SK-N-SH (cell line): ENCODE measurements at places on chromosomes 12 and 14.

DNA sequence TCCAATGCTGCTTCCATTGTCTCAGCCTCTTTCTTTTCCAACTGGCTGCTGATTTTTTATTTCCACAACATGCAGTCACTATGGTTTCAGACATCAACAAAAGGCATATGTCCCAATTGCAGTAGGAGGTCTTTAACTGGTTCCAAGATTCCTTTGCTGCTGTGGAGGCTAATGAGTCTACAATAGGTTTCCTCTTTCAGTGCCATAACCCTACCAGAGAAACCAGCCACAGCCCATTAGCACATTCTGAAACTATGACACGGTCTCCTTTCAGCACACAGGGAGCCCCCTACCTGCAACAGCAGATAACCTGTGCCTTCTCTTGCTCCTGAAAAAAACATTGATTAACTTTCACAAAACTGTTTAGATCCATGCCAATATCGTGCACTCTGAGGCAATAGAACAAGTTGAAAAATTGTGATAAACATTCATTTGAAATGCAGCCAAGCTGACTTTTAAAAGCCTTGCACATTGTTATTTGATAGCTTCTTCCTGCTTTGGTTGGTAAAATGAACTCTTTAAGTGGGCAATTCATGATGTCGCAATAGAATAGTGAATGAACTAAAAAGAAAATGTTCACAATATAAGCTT is 32.4 kb downstream of the PLEKHG7 start:
- no peak for DNase-seq

- no peak for DNase-seq
These were observed 80.7 kb downstream of the TTC9 start for GRCh38 chr14:70722418-70722817.

DNA sequence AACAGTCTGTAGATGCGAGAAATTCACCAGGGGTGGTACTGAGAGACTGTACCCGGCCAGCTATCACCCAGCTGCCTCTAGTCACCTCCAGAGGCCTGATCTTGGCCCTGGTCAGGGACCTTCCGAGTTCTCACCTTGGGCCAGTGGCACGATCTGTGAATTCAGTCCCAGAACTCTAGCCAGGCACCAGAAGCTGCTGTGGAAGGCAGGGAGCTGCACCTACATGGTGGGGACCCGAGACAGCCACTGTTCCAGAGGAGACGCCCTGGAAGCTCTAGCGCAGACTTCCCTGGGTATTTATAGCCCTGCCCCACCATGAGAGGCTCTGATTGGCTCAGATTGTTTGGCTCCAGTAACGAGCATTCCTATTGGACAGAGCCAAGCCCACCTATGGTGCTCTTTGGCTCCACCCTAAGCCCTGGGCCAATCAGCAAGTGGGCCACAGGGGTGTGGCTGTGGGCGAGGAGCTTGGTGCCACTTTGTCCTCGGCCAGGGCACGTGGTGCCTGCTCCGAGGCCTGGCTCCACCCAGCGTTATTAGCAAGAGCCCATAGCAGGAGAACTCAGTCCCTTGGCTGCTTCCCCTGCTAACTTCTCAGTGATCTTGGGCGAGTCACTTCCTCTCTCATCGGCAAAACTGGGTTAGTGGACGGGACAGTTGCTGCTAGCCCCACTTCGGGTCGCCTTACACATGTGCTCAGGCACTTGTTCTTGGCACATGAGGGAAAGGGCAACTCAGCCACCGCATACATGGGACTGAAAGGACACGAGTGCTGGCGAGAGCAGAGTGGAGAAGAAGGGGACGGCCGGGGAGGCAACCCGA is 89.0 kb upstream of the BCL11B start:
- peak; percentile 46 for DNase-seq

DNA sequence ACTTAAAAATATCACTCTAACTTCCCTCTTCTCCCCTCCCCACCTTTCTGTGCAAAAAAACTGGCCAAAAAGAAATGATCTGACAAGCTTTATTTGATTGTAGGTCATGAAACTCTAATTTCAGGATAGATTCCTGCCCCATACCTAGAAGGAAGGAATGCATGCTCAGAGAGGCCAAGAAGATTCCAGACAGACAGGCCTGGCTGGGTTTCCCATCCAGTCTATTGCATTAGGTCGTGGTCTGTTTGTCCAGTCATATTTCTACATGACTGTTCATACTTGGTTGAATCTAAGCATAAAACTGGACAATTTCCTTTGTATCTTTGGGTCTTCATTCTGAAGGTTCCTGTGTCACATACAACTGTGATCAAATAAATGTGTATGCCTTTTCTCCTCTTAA is 20.0 kb upstream of the SLC15A5 start:
- DNase-seq = no peak

GRCh38 chr12:67916266-67916970 is 72.8 kb upstream of the IFNG-AS1 start:
- no peak for DNase-seq

- no peak for DNase-seq
These were observed 56.3 kb downstream of the CCDC88C start for GRCh38 chr14:91361233-91361811.

- DNase-seq = no peak
These were observed 2.3 kb upstream of the OTX2 start for GRCh38 chr14:56812364-56813141.

- DNase-seq = no peak
These were observed 159.1 kb upstream of the RTL1 start for GRCh38 chr14:101062601-101063000.

DNA sequence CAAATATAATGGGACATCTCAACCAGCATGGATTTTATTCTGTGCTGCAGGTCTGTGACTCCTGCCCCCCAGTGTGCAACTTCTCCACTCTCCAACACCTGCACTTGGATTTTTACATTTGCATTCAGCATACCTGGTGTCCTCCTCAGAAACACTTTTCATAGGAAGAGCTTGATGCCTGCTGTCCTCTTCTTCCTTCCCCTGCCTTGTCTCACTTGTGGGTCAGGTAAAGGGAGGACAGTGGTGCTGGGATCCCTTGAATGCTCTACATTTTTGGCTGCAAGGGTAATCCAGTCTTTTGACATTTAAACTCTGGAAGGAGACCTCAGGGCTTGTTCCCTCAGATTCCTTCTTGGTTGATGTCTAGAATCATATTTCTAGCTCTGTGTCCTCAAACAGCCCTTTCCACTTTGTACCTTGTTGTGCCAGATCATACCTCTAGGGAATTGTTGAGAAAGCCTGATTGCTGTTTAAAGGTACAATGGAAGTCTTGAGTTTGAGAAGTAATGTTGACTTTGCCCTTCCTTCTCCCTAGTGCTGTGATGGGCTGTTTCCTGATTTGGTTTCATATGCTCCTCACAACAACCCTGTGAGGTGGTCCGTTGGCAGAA is 12.6 kb downstream of the UBE3B start:
- DNase-seq = no peak

DNA sequence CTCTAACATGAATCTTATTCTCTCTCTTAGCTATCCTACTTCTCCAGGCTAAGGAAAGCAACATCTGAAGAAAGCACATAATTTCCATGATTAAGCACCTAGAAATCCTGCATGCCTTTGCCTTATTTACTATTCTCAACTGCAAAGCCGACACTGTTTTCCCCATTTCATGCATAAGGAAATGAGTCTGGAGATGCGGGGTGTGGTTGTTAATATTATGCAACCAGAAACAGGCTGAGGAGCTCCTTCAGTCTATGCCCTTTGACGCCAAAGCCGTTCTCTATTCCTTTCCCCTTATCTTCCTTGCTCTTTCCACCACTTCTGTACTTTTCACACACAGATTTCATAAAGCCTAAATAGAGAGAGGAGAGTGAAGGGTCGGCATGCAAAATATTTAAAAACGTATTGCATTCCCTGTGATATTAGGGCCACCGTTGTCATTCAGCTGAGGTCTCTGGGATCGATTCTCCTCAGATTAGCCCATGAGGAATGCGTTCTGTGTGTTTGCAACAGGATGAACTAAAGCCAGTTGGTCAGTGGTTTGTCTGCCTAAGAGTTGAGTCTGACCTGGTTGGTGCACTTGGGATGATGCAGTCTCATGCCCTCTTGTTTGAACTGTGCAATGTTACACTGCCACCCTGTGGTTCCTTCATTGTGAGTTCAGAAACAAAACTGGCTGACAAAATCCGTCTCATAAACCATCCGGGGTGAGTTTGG is 53.1 kb upstream of the PLEKHG7 start:
- DNase-seq = peak; percentile 65
